Hematopoietic multipotent progenitor cell treated with erythropoietin and hydrocortisone succinate and interleukin-3 and kit ligand, for 17 days (in vitro differentiated cells): ENCODE measurements at places on chromosomes 7 and 10.

DNA sequence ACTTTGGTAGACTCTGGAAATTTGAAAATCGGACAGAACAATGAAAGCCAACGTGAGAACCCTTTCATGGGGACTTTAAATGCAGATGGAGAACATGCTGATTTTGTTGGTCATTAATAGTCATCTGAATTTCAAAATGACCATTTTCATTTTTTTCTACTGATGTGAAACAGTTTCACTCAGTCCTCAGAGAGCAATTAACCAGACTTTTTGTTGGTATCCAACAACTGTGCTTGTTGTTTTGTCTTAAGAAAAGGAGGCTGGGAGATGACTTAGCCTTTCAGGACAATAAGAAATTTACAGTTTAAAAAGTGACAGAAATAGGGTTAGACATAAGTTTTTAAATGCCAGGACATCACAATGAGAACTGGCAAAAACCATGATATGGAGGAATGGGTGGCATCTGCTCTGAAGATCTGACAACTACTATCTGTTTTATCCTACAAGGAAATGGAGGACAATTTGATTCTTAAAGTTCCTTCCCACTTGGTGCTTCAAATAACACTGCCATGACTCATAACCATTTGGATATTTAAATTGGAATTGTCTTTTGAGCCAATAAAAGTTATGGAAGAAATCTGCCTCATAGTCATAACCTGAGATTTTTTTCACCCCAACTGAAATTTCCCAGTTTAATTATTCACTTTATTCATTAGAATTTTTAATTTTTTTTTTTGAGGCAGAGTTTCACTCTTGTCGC, 87.2 kb upstream of the HPS1 start:
- no peak for DNase-seq

GRCh38 chr7:80724249-80724871, 85.9 kb downstream of the CD36 start:
- DNase-seq = no peak

GRCh38 chr10:70915206-70915605, 26.8 kb upstream of the PCBD1 start:
- DNase-seq = no peak

GRCh38 chr10:111595173-111595572, 518.3 kb downstream of the ADRA2A start:
- no peak for DNase-seq

DNA sequence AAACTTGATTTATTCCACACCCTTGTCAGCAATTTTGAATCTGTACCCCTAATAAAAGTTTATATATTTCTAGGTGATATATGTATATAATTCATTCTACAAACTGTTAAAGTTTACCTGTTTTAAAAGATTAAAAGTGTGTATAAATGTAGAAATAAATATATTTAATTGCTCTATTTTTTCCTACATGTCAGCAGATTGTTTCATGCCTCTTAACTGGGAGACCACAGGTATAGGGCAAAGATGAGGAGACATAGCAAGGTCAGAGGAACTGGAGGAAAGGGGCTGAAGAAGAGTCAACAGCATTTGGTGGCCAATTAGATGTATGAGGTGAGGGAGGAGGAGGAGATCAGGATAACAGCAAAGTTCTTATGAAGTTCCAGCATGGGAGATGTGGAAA, 109.8 kb downstream of the GLCCI1 start:
- DNase-seq = no peak

GRCh38 chr7:137287651-137288258, 55.8 kb downstream of the PTN start:
- no peak for DNase-seq
